Hematopoietic multipotent progenitor cell treated with erythropoietin and hydrocortisone succinate and interleukin-3 and kit ligand, for 17 days (in vitro differentiated cells): ENCODE measurements at places on chromosomes 6 and 20.

DNA sequence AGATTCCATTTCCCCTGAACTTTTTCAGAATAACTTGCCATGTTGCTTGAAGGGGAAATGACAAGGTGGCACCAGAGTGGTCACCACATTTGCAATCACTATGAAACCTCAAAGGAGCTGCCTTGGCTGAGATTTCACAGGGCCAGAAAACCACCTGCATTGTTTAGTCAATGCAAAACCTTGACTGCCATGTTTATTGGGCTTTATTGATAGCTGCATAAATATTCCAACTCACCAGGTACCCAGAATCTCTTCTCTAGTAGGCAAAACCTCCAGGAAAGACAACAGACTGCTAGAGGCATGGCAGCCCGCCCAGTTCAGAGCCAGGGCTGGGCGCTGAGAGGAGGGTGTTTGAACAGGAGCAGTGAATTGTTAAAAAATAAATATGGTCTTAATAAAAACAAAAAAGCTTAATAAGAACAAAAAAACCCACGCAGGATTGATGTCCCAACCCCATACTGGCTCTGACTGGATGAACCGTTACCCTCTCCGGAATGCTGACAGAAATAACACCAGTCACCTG lies 375.6 kb downstream of the ZFAND3 start:
- no peak for DNase-seq

GRCh38 chr6:73519926-73520687 lies 725 bp downstream of the EEF1A1 start:
- DNase-seq = peak; percentile 87

- no peak for DNase-seq
Observed at GRCh38 chr6:156902782-156903181, 125.6 kb downstream of the ARID1B start.

DNA sequence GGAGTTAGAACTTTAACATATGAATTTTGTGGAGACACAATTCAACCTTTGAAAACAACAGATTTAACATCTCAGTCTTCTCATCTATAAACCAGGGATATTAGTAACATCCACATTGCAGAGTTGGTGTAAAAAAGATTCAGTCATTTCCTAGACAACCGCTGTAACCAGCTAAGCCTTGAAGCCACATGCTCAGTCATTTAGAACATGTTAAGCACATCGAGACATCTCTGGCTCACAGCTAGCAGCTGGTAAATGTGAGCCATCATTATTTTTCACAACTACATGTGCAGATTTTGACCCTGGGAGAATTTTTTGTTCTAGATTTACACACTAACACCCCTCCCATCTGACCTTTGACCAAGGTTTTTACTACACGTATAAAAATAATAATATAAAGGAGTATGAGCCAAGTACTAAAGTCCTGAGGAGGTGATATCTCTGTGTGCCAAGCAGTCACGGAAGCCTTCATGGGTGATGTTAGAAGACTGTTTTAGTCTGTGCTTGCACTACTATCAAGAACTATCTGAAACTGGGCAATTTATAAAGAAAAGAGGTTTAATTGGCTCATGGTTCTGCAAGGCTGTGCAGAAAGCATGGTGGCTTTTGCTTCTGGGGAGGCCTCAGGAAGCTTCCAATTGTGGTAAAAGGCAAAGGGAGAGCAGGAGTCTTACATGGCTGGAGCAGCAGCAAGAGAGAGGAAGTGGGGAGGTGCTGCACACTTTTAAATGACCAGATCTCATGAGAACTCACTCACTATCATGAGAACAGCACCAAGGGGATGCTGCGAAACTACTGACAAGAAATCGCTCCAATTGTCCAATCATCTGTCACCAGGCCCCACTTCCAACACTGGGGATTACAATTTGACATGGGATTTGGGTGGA lies 48.7 kb upstream of the IL20RA start:
- no peak for DNase-seq

GRCh38 chr20:18421608-18422007 lies 45.2 kb downstream of the DZANK1 start:
- DNase-seq = no peak
